ENCODE measurements at places on chromosomes 1 and 21.
A peak's percentile ranks its signal among the peaks of the same experiment; 100 is the strongest.

GRCh38 chr1:75083848-75084514, 50.2 kb upstream of the LHX8 start:
- peaks cover 20% of the 10 kb centered on the region for H3K4me1 ChIP-seq
- no peaks in the 10 kb centered on the region for H3K27me3 ChIP-seq
- no peaks in the 10 kb centered on the region for H3K36me3 ChIP-seq
- DNase-seq: peak; percentile 56

- no peak for DNase-seq
- peaks cover 62% of the 10 kb centered on the region for H3K36me3 ChIP-seq
- H3K4me1 ChIP-seq: no peaks in the 10 kb centered on the region
- H3K4me3 ChIP-seq: no peak overlapping the region
- H3K27me3 ChIP-seq: no peaks in the 10 kb centered on the region
Measured at GRCh38 chr1:40763742-40764532, 19.6 kb upstream of the KCNQ4 start.

DNA sequence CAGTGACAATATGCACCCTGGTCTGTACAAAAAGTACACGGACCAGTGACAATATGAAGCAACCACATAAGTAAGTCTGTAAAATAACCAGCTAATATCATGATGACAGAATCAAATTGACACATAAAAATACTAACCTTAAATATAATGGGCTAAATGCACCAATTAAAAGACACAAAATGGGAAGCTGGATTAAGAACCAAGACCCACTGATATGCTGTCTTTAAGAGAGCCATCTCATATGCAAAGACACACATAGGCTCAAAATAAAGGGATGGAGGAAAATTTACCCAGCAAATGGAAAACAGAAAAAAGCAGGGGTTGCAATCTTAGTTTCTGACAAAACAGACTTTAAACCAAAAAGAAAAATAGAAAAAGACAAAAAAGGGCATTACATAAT, 70.4 kb upstream of the VCAM1 start:
- DNase-seq: no peak
- H3K27me3 ChIP-seq: no peaks in the 10 kb centered on the region
- no peak overlapping the region for H3K27ac ChIP-seq
- H3K4me1 ChIP-seq: no peaks in the 10 kb centered on the region
- H3K36me3 ChIP-seq: no peaks in the 10 kb centered on the region

DNA sequence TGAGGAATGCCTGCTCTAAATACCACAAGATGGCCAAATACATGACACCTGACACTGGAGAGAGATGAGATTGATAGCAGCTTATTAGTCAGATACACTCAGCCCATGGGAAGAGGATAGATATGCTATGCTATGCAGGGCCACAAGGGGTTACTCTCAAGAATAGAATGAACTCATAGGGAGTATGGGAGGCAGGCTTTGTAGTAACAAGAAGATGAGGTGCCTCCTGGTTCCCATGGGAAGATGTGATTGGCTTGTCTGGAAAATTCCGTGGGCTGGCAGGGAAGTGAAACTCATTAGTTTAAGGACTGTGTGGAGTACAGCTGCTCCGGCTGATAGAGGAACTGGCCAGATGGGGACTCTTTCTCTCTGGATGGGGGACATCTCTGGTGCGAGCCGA, 16.5 kb downstream of the CCDC30 start:
- H3K27me3 ChIP-seq: no peaks in the 10 kb centered on the region
- DNase-seq: no peak
- no peaks in the 10 kb centered on the region for H3K4me1 ChIP-seq
- no peak overlapping the region for H3K27ac ChIP-seq
- no peak overlapping the region for H3K4me3 ChIP-seq

DNA sequence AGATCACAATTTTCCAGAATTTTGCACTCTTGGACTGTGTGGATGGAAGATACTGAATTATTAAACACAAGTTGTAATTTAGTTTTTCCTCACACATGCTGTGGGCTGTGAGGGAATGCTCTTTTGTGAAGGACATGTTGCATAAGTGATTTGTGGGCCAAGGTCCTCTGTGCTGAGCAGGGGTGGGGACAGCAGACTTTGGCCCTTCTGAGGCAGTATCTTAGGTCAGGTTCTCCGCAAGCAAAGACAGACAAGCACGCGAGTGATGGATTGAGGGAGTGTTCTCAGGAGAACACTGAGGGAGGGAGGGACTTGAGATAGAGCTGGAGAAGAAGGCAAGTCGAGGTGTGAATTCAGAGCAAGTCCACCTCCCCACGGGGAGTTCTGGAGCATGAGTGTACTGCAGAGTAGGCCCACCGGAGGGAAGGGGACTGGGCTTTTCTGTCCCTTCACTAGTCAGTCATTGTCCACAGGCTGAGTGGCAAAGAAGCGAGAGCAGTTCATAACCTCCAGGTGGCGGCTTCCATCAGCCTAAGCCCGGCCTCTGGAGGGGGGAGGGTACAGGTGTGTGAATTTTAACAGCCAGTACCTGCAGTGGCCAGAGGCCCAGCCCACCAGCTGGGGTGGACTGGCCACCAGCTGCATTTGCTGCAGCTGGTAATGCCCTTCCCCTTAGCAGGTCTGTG, 19.1 kb upstream of the CD101 start:
- H3K27me3 ChIP-seq: no peaks in the 10 kb centered on the region
- no peak overlapping the region for H3K4me3 ChIP-seq
- no peaks in the 10 kb centered on the region for H3K4me1 ChIP-seq
- peaks cover 27% of the 10 kb centered on the region for H3K36me3 ChIP-seq

- H3K27ac ChIP-seq: no peak overlapping the region
- no peak overlapping the region for H3K4me3 ChIP-seq
- H3K4me1 ChIP-seq: no peaks in the 10 kb centered on the region
- no peaks in the 10 kb centered on the region for H3K36me3 ChIP-seq
- DNase-seq: no peak
Measured at GRCh38 chr1:58144698-58145270, 401.7 kb downstream of the OMA1 start.

GRCh38 chr1:61046434-61046833, 35.9 kb upstream of the NFIA start:
- peaks cover 4% of the 10 kb centered on the region for H3K4me1 ChIP-seq
- no peak overlapping the region for H3K27ac ChIP-seq
- no peaks in the 10 kb centered on the region for H3K27me3 ChIP-seq
- H3K36me3 ChIP-seq: no peaks in the 10 kb centered on the region

DNA sequence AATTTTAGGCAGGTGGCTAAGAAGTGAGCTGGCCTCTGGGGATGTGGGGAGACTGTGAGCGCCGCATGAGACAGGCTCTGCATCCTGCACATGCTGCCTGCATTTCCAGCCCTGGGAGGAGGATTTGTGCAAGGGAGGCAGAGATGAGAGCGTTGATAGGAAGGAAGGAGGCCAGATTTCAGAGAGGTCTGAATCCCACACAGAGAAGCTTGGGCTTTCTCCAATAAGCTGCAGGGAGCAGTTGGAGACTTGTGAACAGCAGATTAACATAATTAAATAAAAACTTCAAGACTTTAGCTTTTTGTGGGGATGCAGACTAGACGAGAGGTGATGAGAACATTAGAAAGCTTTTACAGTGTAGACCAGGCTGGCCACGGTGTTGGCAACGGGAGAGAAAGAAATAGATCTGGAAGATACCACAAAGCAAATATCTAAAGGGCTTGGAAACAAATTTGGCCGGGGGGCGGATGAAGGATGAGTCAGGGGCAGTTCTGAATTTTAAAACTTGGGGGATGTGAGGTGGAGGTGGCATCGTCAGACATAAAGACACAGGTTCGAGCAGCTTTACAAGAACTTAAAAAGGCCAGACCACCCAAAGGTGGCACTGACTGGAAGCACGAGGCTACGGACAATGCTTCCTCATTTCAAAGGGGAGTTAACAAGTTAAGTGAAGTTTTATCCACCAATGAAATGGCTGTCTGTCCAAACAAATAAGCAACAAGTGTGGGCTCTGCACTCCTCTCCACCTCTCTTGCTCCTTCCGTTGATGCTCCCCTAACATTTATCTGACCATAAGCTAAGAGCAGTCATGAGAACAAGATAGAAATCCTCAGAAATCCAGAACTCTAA, 57.0 kb downstream of the HIVEP3 start:
- peak overlapping the region; percentile 94 for H3K27ac ChIP-seq
- no peaks in the 10 kb centered on the region for H3K36me3 ChIP-seq
- no peaks in the 10 kb centered on the region for H3K27me3 ChIP-seq
- no peak for DNase-seq
- peaks cover 36% of the 10 kb centered on the region for H3K4me1 ChIP-seq

DNA sequence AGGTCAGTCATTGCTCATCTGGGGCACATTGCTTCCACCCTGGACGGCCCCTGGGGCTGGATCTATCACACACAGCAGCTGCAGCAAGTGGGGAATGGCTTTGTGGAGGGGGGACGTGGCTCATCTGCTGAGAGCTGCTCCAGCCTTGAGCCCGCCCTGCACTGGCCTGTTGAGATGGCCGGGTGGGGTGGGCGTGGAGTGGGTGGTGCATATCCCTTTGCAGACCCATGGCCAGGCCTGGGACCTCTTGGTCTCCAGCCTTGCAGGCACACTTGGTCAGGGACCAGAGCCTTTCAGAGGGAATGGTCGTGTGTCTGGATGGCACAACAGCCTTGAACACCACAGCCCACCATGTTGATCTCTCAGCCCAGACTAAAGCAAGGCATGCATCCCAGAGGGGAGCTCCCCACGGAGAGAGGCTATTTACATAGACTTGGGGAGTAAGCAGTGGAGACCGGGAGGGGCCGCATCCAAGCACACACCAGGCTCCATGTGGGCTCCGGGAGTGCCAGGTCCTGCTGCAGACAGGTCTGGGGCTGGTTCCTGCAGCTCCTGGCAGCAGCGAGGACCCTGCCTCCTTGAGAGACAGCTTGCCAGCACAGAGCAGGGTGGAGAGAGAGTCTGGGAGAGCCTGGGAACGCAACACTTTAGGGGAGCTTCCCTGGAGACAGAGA, 52.8 kb upstream of the SELENON start:
- H3K36me3 ChIP-seq: no peaks in the 10 kb centered on the region
- DNase-seq: no peak
- H3K4me1 ChIP-seq: no peaks in the 10 kb centered on the region
- H3K4me3 ChIP-seq: no peak overlapping the region

DNA sequence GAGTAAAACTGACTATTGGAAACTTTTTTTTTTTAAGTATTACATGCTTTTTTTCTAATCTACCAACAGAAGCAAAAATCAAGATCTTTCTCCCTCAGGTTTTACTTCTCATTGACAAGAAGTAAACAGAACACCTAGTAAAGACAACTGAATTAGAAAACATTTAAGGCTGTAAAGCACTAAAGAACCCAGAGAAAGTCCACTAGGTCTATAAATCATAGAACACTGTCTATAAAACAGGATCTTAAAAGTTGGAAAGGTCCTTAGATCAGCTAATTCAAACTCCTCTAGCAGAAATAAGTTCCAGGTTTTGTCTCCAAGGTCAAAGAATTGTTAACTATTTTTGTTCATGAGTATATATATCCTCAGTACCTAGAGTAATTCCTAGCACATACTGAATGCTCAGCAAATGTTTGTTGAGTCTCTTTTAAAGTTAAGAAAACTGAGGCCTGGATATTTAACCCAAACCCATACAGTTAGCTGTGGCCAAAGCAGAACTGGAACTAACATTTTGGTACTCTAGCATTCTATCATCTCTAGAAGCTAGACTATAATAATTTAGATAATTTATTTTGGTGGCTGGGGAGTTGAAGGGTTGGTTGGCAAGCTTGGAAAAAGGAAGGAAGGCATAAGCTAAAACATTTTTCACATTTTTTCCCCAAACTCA, 3.0 kb downstream of the EPS15 start:
- no peaks in the 10 kb centered on the region for H3K36me3 ChIP-seq
- H3K27ac ChIP-seq: peak overlapping the region; percentile 78
- H3K4me1 ChIP-seq: peaks cover 28% of the 10 kb centered on the region
- no peaks in the 10 kb centered on the region for H3K27me3 ChIP-seq
- DNase-seq: no peak
- no peak overlapping the region for H3K4me3 ChIP-seq

DNA sequence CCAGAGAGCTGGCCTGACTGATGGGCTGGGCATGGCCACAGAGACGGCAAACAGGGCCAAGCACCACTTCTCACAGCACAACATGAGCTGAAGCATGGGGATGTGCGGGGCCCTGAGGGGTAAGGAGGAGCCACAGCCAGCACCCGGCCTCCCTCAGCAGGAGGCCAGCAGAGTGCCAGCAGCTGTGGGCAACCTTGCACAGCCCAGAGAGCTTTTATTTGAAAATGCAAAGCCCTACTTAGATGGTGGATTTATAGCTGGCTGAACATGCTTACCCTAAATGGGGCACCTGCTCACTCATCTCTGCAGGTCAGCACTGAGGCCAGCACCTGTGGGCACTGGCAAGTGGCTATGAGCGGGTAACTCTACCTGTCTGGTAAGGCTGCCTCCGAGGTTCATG, 44.1 kb downstream of the SLC66A1 start:
- H3K27ac ChIP-seq: no peak overlapping the region
- peaks cover 43% of the 10 kb centered on the region for H3K36me3 ChIP-seq
- DNase-seq: no peak
- H3K4me1 ChIP-seq: peaks cover 13% of the 10 kb centered on the region
- no peak overlapping the region for H3K4me3 ChIP-seq

GRCh38 chr1:60655679-60656355, 426.5 kb upstream of the NFIA start:
- H3K27me3 ChIP-seq: peaks cover 5% of the 10 kb centered on the region
- no peak overlapping the region for H3K4me3 ChIP-seq
- H3K27ac ChIP-seq: no peak overlapping the region

- no peak overlapping the region for H3K4me3 ChIP-seq
- H3K36me3 ChIP-seq: no peaks in the 10 kb centered on the region
- no peaks in the 10 kb centered on the region for H3K27me3 ChIP-seq
Measured at GRCh38 chr1:68401506-68401905, 48.2 kb downstream of the RPE65 start.

DNA sequence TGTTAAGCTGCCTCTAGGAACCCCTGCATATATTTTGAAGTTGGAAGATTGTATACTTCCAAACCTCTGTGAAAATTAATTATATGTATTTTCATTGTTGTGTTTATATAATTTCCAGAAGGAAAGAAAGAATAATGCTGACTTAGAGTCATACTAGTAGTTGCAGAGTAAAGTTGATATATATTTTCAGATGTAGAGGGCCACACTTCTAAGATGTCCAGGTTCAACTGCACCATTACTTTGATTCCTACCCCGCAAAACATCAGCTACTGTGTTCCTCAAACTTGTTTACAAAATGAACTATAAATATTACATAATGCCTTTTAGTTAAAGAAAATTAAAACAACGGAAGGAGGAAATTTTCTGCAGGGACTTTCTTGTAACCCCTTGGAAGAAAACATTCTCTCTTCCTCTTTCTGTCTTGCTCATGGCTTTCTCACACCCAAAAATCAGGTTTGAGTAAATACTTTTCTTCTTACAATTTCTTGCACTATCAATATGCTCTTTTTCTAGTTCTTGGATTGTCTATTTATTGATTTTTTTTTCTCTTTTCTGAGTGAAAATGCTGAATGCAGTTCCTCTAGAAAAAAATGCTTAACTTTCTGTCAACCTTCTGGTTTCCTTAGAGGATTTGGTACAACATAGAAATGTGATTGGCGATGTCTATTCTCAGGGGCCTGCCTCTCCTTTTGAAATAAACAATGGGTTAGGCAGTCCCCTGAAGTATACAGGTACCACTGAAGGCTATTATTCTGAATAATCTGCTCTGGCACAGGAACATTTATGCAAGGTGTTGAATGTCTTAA, 867.8 kb downstream of the TTLL7 start:
- H3K4me3 ChIP-seq: no peak overlapping the region
- DNase-seq: no peak
- no peaks in the 10 kb centered on the region for H3K4me1 ChIP-seq

GRCh38 chr1:76770979-76771378, 96.3 kb upstream of the ST6GALNAC5 start:
- no peaks in the 10 kb centered on the region for H3K4me1 ChIP-seq
- no peak for DNase-seq
- H3K27me3 ChIP-seq: peaks cover 3% of the 10 kb centered on the region
- H3K36me3 ChIP-seq: no peaks in the 10 kb centered on the region
- no peak overlapping the region for H3K4me3 ChIP-seq
- H3K27ac ChIP-seq: no peak overlapping the region

Data from RWPE2 (cell line).